ENCODE measurements at places on chromosomes 4 and X. TPM values are rescaled to one million over a fixed set of nuclear protein-coding genes. Genes with fewer than 3 reads are reported as not detected.
A peak's percentile ranks its signal among the peaks of the same experiment; 100 is the strongest.

GRCh38 chrX:47578692-47579091, 3.5 kb upstream of the TIMP1 start:
- H3K27ac ChIP-seq, result no peak overlapping the region
- no peaks in the 10 kb centered on the region for H3K36me3 ChIP-seq
- peaks cover 32% of the 10 kb centered on the region for H3K4me1 ChIP-seq

GRCh38 chr4:19093951-19094350, 1072.4 kb upstream of the LCORL start:
- H3K4me3 ChIP-seq, result no peak overlapping the region
- H3K27ac ChIP-seq, result no peak overlapping the region
- no peak for DNase-seq
- no peaks in the 10 kb centered on the region for H3K36me3 ChIP-seq
- no peaks in the 10 kb centered on the region for H3K4me1 ChIP-seq

BEND2 gene
- total RNA-seq, result not detected

DNA sequence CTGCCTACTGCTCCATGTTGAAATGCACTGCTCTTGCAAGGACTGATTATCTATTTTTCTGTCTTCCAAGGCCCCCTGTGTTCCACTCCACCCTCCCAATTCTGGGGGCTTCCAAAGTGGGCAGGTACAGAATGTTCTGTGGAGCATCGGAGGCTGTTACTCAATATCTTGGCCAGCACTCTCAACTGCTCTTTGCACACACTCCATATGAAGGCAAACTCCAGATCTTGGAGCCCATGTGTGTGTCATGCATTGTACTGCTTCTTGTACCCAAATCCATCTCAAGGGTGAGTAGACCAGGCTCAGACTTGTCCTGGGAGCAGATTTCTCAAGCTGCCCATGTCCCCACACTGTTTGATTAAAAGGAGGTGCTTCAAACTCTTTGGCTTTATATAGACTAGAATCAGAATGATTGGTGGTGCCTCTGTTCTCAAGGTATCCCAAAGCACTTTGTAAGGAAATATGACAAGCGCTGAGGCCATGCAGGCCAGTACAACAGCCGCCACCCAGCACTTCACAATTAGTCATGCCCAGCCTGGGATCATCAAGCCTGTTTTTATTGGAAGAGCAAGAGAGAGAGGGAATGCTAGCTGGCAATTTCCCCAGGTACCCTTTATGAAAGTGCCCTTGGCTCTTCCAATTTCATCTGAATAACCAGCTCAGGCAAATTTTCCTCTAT, 44.3 kb downstream of the AR start:
- DNase-seq, result no peak
- no peak overlapping the region for H3K4me3 ChIP-seq
- no peaks in the 10 kb centered on the region for H3K4me1 ChIP-seq

GRCh38 chrX:14529290-14529989, at the start of gene GLRA2:
Gene GLRA2 (plus strand): TSS chrX:14529536. CDS start chrX:14530058, 522 bp downstream.
- peaks cover 2% of the 10 kb centered on the region for H3K4me1 ChIP-seq
- DNase-seq, result peak; percentile 11
- H3K27ac ChIP-seq, result no peak within 1 kb of the TSS

SLC10A4 gene
- total RNA-seq, result not detected

- no peaks in the 10 kb centered on the region for H3K4me1 ChIP-seq
- H3K27me3 ChIP-seq, result peaks cover 14% of the 10 kb centered on the region
- no peak overlapping the region for H3K27ac ChIP-seq
- no peaks in the 10 kb centered on the region for H3K36me3 ChIP-seq
These were observed 64.9 kb downstream of the POLR2B start for GRCh38 chr4:57043347-57044251.
